Vein endothelial cell (primary cell): ENCODE measurements at places on chromosomes 11 and 22. TPM values are rescaled to one million over a fixed set of nuclear protein-coding genes. Genes with fewer than 3 reads are reported as not detected.

The FOLR1 gene
- total RNA-seq, result not detected in 2 replicates

The GUCY1A2 gene
- 1.3 and 1.4 TPM in 2 replicates for total RNA-seq

The SSTR3 gene
- total RNA-seq, result not detected in 2 replicates

The RIN1 gene
- total RNA-seq, result 11.8 and 13.3 TPM in 2 replicates

The OR51B5 gene
- total RNA-seq, result not detected in 2 replicates

The SEC14L6 gene
- 0.19 TPM in 1 of 2 replicates, not detected in the other for total RNA-seq

The DGCR6 gene
- 0.48 and 2.3 TPM in 2 replicates for total RNA-seq

The KRTAP5-8 gene
- not detected in 2 replicates for total RNA-seq
